ENCODE measurements at places on chromosomes 12 and 14.
A peak's percentile ranks its signal among the peaks of the same experiment; 100 is the strongest.

GRCh38 chr12:83172866-83173649 lies 486.4 kb downstream of the TMTC2 start:
- no peak for DNase-seq

- no peak for DNase-seq
Observed at GRCh38 chr14:55581342-55581771, 1.4 kb downstream of the KTN1 start.

GRCh38 chr14:34180869-34181268 lies 230.0 kb upstream of the EGLN3 start:
- DNase-seq, result no peak

DNA sequence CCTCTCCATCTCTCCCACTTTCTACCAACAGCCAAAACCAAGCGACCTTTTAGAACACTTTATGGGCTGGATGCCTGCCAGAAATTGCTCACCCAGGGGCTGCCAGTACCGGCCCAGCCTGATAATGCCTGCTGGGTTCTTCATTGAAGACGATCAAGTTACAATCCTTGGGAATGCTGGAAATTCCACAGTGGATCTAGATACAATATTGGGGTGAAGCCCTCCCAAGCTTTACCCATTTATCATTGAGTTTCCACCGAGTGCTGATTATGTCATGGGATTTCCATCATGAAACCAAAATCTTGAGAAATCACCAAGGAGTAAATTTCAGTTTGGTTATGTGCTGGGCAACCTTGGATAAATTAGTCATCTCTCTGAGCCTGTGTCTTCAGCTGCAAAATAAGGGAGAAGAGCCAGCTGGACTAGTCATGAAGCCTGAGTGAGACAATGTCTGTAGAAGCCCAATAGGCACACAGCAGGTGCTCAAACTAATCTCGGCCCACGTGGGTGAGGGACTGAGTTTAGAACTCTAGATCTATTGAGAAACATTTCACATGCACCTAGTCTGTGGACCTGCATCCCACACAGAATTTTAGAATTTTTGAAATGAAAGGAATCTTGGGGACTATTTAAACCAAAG lies 75.5 kb upstream of the CLMN start:
- DNase-seq, result no peak

DNA sequence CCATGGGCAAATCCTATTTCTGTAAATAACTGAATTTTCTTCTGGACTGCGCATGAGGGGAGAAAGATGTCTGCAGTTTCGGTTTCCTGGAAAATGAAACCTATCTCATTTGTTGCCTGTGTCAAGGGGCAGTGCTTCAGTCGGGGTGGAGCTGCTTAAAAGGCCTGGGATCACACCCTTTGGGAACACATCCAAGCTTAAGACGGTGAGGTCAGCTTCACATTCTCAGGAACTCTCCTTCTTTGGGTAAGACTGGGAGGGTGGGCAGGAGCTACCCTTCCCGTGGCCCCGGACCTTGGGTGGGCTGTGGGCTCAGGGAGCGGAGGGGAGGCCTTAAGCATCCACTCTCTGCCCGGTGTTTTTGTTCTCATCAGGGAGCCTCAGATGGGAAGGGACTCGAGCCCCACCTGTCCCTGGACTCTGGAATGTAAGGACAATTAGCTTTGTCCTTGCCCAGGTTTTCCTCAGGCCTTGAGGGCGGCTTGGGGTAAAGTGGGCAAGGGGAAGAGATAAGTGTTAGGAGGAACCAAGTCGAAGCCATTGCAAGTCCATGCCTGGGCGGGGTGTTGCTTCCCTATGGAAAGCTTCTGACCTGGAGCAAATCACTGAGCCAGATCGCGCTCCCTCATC lies at the start of gene IFI27:
TSS of gene IFI27 (plus strand) at position 185 of the 630 bp plus-strand sequence.
- peak; percentile 38 for DNase-seq

- DNase-seq, result no peak
Observed at GRCh38 chr12:97048421-97049035, 141.5 kb downstream of the NEDD1 start.

- no peak for DNase-seq
Observed at GRCh38 chr12:132488127-132489077, 1.5 kb upstream of the FBRSL1 start.

- no peak for DNase-seq
Observed at GRCh38 chr14:72518809-72519377, 375.0 kb downstream of the DPF3 start.

DNA sequence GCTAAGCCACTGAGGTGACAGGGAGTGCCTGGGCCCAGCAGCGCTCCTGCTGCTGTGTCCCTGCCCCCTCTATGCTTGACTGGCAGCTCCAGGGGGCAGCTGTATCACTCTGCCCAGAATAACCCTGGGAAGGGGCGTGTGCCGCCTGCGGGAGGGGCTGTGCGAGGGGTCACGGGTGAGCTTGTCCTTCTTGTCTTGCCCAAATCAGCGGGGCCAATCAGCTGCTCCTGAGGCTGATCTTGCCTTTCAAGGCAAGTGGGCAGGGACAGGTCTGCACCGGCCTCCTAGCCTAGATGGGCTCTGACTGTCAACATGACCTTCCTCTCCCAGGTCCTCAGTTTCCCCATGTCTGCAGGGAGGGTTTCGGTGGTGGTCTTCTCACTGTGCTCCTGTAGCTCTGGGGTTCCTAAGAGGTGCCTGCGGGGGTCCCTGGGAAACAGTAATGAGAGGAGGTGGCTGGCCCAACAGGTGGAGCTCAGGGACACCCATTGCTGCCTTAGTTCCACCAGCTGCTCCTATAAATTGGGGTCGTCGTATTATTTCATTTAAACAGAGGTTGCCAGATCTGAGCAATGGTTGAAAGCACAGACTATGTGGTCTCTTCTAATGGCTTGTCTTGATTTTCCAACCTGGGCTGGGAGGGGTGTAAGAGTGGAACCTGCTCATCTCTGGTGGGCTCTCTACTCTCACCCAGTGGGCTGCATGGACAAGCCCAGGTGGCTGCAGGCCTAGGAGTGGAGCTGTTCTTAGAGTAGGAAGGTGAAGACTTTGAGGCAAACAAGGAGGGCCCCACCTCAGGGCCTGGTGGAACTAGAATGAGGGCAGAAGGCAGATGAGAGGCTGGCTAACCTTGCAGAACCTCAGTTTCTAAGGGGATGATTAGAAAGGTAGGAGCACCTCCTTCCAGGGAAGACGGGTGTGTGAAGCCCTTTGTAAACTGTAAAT lies 11.7 kb downstream of the RTL1 start:
- no peak for DNase-seq

DNA sequence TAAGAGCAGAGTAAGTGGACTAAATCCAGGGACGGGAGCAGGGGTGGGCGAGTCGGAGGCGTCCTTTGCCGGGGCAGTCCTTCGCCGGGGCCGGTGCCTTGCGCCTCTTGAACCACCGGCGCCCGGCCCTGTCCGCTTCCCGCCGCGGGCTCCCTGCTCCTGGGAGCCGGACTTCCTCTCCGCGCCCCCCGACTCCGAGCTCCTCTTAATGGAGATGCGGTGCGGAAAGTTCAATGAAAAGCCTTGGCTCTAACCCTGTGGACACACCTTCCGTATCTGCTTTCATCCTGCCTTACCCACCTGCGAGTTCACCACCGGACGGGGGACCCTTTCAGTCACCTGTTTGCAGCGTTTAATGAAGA lies 412 bp downstream of the FGFR1OP2 start:
- peak; percentile 5 for DNase-seq

DNA sequence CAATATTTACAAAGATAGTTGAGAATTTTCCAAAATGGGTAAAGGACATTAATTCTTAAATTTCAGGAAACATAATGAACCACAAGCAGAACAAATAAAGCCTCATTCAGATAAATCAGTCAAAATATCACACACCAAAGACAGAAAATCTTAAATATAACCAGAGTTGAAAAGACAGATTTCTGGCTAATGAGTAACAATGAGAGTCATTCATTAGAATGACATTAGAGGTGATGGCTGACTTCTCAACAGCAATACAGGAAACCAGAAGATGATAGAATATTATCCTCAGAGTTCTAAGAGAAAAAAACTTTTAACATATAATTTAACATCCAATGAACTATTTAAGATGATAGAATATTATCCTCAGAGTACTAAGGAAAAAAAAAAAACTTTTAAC lies 124.2 kb downstream of the DENND5B start:
- no peak for DNase-seq

GRCh38 chr14:94451091-94451771 lies 1.4 kb downstream of the SERPINA11 start:
- DNase-seq, result no peak

DNA sequence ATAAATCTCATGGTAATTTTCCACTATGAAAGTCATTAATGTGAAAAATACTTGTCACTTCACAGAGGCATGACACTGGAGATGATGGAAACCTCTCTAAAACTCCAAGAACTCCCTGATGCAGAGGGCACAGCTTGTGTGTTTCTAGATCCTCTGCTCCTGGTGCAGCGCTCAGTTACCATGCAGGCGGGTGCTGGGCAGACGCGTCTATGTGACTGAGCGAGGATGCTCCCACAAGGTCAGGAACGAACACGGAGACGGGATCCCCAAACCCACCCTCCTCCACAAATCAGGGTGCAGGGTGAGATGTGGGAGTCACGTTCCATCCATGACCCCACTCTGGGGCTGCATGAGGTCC lies 81.5 kb downstream of the CCDC88C start:
- DNase-seq, result no peak

DNA sequence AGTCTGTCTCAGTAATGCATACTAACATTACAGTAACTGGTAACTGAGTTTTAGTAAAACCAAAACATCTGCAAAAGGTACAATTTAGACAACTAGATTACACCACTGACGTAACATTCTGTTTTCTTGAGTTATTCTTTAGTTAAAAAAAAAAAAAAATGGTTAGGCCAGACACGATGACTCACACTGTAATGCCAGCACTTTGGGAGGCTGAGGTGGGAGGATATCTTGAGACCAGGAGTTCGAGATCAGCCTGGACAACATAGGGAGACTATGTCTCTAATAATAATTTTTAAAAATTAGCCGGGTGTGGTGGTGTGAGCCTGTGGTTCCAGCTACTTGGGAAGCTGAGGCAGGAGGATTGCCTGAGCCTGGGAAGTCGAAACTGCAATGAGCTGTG lies 34.1 kb downstream of the AP5M1 start:
- no peak for DNase-seq

Data from frontal cortex (tissue), 4 donors.